ACHN (cell line): ENCODE measurements at places on chromosomes 7 and 10.

DNA sequence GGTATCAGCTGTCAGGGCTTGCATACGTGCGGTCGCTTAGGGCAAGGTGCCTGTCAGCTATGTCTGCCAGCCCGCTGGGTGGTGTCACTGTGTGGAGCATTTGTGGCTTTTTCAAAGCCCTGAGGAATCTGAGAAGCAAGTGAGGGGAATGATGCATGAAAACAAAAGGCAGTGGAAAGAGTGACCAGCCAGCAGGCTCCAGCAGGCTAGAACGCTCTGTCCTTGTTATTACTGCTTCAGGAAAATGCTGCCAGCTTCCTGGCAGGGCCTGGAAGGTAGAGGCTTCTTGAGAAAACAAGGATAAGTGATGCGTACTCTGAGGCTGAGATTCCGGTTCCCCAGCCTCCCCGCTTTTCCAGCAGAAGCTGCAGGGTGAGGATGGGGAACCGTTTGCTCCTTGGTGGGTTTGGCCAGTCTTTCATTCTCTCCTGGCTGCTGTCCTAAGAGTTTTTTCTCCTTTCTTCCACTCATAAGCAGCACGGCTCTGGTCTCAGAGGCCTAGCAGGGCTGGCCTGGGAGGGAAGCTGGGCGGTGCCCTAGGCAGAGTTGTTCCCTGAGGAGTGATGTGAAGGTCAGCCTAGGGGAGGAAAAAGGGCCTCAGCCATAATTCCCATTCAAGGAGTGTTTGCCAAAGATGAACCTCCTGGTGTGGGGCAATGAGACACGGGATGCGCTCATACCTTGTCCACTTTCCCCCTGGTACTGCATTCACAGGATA, 42.8 kb upstream of the MKLN1 start:
- DNase-seq, result no peak

- no peak for DNase-seq
Measured at GRCh38 chr10:14742815-14743214, 31.9 kb downstream of the FAM107B start.

DNA sequence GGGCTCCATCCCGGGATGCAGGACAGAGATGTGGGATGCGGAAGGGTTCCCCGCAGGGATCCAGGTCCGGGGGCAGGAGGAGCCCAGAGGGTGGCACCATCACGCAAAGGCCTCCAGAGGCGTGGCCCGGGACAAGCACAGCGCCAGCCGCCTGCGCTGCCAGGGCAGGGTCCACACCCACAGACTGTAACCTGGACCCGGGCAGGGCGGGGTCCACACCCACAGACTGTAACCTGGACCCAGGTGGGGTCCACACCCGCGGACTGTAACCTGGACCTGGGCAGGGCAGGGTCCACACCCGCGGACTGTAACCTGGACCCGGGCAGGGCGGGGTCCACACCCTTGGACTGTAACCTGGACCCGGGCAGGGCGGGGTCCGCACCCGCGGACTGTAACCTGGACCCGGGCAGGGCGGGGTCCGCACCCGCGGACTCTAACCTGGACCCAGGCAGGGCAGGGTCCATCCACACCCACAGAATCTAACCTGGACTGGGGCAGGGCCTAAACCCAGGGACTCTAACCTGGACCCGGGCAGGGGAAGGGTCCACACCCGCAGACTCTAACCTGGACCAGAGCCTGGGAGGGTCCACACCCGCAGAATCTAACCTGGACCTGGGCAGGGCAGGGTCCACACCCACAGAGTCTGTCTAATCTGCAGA, 37.5 kb upstream of the SUN1 start:
- DNase-seq, result no peak

- no peak for DNase-seq
Measured at GRCh38 chr10:3936422-3937040, 151.5 kb upstream of the KLF6 start.

- DNase-seq, result no peak
Measured at GRCh38 chr10:98285416-98285815, 17.4 kb upstream of the LOXL4 start.

- DNase-seq, result no peak
Measured at GRCh38 chr7:55504093-55504859, 68.0 kb downstream of the VOPP1 start.

DNA sequence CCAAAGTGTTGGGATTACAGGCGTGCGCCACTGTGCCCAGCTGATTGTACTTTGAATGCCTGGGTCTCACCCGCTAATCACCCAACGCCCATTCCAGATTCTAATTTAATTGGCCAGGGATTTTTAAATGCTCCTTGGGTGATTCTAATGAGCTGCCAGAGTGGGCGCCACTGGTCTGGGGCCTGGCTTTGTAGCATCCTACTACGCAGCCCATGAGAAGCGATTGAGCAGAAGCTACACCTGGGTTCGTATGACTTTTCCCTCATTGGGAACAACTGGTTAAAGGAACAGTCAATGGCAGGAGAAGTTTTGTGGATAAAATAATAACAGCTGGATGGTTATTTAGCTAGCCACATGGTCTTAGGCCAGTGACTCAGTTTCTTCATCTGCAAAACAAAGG, 108.0 kb downstream of the SPAG6 start:
- DNase-seq, result no peak

DNA sequence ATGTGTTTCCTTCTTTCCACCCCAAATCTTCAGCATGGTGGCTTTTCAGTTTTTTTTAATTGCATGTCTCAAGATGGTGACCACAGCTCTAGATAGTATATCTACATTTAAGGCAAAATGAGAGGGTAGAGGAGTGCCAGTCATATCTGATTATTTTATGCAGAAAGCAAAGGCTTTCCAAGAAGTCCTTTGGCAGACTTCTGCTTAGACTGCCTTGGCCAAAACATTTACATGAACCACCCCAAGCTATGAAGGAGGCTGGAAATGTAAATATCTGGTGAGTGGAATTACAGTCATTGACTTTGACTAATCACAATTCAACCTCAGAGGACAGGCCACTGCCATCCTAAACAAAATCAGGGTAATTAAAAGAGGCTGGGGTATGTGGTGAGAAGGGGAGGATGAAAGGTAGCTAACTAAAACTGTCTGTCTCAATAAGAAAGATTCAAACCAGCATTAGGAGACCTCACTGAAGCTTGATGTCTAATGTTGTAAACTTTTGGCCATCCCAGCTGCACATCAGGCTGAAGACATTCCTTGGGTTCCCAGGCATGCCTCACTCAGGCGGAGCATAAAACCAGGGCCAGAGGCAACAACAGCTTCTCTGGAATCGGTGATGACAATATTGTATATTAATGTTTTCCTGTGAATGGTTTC, 53.4 kb downstream of the PPP1R3C start:
- DNase-seq, result no peak

- DNase-seq, result no peak
Measured at GRCh38 chr10:129918401-129918800, 45.7 kb downstream of the EBF3 start.
